ENCODE measurements at places on chromosomes 1 and 21.

DNA sequence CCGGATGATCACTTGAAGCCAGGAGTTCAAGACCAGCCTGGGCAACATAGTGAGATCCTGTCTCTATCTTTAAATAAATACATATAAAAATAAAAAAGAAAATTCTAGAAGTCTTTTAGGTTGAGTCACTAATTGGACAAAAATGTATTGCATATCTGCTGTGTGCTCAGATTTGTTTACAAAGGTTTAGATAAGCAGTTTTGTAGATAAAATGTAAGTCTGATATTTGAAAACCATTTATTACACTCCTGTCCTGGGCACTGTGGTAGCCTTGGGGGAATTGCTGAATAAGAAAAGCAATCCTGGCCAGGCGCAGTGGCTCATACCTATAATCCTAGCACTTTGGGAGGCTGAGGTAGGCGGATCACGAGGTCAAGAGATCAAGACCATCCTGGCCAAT is 11.6 kb downstream of the GMEB1 start:
- DNase-seq: no peak

DNA sequence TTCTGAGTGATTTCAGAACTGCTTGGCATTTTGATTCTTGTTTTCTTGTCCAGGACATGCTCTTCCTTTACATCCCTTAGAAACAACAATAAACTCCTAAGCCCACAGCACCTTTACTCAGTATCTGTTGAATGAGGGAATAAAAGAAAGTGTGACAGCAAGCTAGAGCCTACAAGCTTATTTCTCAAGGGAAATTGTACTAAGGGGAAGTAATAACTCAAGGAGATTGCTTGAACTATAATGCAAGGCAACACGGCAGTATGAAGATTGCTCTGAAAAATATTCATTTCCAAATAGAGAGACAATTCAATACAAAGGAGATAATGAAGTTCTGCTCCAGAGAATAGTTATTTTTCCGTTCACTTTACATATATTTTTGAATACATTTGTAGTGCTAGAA is 6.5 kb downstream of the OR6P1 start:
- no peak for DNase-seq

DNA sequence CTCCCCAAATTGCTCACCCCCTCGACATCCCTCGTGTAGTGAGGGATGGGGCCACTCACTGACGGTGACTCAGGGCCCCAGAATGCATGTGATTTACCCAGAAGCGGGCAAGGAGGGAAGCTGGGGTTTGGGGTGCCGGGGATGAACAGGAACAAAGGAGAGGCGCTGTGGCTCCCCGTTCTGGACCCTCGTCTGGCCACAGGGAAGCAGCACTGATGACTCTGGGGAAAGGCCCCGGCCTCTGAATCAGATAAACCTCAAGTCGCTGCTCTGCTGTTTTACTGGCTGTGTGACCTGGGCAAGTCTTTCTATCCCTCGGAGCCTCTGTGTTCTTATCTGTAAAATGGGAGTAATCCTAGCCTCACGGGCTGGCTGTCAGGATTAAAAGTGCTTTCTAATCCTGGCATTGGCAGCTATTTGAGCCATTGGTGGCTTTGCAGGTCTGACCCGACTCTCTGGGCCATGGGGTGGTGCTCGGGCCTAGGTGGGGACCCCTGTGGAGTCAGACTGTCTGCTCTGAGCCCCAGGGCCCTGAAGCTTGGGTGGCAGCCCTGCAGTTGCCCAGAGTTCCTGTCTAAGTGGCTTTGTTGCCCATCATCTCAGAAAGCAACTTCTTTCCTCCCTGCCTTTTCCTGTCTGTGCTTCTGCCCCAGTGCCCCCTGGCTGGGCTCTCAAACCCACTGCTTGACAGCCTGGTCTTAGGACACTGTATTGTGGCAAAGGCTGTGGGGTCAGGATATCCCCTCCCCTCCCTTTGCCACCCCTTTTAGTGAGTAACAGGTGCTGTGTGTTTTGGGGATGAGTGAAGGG is 5.5 kb downstream of the TNFRSF1B start:
- DNase-seq: no peak

GRCh38 chr1:55402671-55403464 is 187.7 kb upstream of the USP24 start:
- no peak for DNase-seq

DNA sequence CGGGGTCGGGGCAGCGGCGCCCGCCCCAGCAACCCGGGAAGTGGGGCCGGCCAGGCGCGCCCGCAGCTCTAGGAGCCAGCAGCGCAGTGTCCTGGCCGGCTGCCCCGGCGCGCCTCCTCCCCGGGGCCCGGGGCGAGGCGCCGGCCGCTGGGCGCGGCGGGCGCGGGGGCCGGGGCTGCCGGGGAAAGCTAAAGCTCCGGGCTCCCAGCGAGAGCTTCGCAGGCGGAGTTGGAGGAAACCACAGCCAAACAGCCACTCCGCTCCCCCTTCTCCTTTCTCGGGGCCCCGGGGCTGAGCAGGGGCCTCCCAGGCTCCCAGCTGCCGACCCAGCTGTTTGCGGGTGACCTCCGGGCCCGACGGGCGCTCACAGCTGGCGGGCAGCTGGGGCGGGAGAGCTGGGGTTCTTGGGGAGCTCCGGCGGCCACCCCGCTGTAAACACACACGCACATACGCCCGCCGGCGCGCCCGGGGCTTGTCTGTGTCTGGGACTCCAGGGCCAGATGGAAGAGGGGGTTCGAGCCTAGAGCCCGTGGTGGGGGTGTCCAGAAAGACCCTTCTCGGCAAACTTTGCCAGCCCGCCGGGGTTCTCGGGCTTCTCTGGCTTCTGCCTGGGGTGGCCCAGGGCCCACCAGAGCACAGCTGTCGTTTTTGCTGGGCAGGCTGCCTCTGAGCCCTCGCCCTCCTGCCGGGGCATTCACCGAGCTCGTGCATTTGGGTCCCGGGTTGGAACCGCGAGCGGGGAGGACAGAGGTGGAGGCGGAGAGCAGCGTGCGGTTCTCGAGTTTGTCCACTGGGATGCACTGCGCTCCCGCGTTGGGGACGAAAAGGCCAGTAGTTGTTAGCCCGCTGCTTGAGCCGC is 1.5 kb downstream of the AJAP1 start:
- peak; percentile 68 for DNase-seq

- peak; percentile 5 for DNase-seq
Measured at GRCh38 chr1:238568735-238569134, 678.0 kb upstream of the ZP4 start.

- no peak for DNase-seq
Measured at GRCh38 chr1:232872284-232872683, 67.1 kb downstream of the MAP10 start.

- no peak for DNase-seq
Measured at GRCh38 chr1:234469376-234469775, 9.6 kb downstream of the TARBP1 start.

GRCh38 chr1:197769287-197769686 is 6.0 kb downstream of the DENND1B start:
- DNase-seq: no peak

DNA sequence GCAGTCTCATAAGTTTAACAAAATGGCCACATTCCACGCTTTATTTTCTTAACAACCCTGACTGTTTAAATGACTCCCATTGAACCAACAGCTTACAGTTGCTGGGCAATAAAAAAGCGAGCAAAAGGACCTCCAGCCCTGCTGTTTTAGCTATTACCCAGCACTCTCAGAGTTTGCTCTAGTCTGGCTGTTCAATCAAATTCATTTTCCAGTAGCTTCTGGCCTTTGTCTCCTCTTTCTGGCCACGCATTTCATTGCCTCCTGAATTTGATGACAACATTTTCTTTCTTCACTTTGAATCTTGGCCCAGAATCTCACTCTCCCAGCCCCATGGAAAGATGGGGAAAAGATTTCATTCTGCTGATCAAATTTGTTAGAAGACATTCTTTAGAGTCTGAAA is 44.1 kb upstream of the DOCK7 start:
- DNase-seq: no peak

- no peak for DNase-seq
Measured at GRCh38 chr1:147292631-147293251, 50.3 kb downstream of the CHD1L start.

- no peak for DNase-seq
Measured at GRCh38 chr1:17892225-17892624, 137.1 kb downstream of the ACTL8 start.

- DNase-seq: peak; percentile 73
Measured at GRCh38 chr1:157580179-157580827, 17.6 kb downstream of the FCRL4 start.

DNA sequence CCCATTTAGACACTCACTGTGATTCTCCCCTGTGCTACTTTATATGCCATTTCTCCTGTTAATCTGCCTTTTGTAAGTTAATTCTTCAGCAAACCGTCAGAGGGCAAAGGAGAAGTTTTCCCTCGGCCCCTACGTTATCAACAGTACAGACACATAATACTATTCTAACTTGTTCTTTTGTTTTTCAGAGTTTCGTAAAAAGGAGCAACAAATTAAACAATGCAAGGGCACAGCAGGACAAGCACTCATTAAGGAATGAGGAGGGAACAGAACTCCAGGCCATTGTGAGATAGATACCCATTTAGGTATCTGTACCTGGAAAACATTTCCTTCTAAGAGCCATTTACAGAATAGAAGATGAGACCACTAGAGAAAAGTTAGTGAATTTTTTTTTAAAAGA is 32.3 kb downstream of the CNN3 start:
- DNase-seq: no peak

GRCh38 chr1:159436469-159436868 is 3.1 kb upstream of the OR10J1 start:
- no peak for DNase-seq

DNA sequence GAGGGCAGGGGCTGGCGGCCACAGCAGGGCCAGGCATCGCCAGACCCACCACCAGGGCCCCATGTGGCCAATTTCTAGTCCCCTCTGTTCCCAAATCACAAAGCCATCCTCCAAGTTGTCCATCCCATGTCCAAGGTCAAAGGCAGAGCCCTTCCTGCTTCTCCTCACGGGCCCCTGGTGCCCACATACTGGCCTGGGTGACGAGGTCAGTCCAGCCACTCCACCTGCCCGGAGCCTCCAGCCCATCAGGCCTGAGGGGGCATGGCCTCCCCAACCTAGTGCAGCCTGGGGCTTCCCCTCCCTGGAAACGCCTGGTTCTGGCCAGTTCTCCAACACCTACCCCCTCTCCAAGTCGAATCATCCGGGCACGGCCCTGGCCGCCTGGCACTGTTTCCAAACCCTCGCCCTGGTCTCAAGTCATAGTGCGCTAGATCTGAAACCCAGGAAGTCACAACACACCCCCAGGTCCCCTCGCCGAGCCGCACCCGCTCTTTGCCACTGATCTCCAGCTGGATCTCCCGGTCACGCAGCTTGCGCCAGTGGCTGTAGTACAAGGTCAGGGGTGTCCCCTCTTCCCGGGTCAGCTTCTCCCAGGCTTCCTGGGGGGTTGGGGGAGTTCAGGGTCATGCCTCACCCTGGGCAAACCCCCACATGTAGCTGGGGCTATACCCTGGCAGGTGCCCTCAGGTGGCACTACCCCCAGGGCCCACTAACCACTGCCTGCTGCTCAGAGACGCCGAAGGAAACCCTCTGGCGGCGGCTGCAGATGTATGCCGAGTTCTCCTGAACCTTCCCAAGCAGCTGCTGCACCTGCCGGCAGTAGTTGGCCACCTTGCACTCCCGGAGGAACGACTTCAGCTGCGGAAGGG is 13.1 kb downstream of the NOC2L start:
- DNase-seq: no peak

DNA sequence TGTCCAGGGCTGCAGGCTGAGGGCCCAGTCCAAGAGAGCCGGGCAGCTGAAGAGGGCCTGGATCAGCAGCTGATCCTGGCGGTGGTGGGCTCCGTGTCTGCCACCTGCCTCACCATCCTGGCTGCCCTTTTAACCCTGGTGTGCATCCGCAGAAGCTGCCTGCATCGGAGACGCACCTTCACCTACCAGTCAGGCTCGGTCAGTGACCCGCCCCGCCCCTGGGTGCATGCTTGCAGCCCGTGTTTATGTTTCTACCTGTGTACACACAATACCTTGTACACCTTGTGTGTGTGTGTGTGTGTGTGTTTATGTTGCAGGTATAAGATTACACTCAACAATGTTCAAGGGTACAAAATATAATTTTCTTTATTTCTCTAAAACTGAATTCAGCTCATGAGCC is 13.0 kb downstream of the TIE1 start:
- no peak for DNase-seq

GRCh38 chr1:117599286-117600221 is 6.3 kb upstream of the TENT5C start:
- no peak for DNase-seq

DNA sequence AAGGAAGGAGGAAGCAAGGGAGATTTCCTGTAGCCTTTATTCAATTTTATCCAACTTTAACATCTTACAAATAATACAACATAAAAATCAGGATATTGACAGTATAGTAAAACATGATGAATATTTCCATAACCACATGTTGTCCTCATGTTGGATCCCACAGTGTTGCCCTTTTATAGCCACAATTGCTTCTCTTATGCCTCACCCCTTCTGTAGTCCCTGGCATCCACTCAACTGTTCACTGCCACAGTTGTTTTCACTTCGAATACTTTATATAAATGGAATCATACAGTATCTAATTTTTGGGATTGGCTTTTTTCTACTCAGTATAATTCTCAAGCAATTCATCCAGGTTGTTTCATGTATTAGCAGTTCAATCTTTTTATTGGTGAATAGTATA is 44.8 kb downstream of the SRSF11 start:
- DNase-seq: no peak

DNA sequence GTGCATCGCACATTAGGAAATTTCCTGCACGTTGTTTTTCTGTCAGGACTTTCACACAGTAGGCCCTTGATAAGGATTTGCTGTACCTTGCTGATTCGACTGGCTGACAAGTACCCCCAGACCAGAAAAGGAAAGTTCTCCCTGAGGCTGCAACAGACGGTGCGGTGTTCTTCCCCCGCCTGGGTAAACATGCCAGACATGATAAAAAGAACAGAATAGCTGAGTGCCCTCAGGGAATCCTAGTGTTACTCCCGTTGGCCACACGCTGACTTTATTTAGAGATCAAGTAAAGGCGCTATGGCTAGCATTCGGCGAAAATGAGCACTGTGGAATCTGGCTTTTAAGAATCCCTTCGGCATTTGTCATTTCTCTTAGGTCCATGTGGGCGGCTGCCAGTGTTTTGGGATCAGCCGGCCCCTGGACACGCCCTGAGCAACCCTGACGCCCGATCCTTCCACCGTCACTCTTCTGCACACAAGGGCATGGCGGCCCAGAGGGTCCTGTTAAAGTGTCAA is 607.7 kb downstream of the KIF26B start:
- DNase-seq: no peak

DNA sequence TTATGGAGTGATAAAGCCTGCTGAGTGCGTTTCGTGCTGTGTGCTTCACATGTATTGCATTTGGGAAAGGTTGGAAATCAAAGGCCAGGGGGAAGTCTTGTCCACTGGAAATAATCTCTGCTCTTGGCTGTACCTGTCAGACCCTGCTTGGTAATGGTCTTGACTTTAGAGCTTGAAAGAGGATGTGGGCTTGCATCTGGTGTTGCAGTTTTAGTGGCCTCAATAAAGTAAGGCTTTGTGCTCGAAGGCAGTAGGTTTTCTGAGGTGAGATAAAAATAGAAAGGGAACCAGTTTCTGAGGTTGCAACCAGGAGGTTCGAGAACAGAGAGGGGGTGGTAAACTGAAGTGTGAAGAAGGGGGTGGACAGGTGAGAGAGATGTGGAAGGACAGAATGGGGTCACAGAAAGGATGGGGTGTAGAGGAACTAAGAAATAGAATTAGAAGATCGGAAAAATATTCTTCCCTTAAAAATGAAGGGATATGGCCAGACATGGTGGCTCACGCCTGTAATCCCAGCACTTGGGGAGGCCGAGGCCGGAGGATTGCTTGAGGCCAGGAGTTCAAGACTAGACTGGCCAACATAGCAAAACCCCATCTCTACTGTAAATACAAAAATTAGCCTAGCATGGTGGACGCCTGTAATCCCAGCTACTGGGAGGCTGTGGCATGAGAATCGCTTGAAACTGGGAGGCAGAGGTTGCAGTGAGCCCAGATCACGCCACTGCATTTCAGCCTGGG is 1.5 kb downstream of the S100PBP start:
- peak; percentile 53 for DNase-seq

GRCh38 chr21:42796327-42797062 is 82.8 kb downstream of the WDR4 start:
- DNase-seq: no peak

Measured in hematopoietic multipotent progenitor cell treated with erythropoietin and hydrocortisone succinate and interleukin-3 and kit ligand, for 6 days (in vitro differentiated cells).